ENCODE measurements at places on chromosomes 3 and 15.
A peak's percentile ranks its signal among the peaks of the same experiment; 100 is the strongest.

DNA sequence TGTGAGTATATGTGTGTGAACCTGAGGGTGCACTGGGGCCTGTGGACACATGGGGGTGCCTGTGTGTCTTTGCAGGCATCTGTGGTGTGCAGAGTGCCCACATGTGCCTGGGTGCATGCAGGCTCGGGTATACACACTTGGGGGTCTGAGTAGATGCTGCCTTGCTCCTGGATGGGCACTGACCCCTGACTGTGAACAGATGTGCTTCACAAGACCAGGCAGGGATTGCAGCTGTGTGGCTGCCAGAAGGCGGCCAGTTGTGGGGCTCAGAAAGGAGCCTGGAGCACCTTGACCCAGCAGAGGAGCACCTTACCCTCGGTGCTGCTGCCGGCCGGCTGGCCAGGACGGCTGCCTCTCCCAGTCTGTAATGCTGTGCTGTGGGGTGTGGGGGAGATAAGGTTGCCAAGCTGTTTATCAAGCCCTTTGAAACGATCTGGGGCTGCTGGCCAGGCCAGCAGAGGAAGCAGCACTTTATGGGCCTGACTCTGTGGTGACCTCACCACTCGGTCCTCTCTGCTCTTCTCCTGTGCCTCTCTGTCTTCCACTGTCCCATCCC is 55.5 kb upstream of the MRPS22 start:
- peak; percentile 70 for DNase-seq

DNA sequence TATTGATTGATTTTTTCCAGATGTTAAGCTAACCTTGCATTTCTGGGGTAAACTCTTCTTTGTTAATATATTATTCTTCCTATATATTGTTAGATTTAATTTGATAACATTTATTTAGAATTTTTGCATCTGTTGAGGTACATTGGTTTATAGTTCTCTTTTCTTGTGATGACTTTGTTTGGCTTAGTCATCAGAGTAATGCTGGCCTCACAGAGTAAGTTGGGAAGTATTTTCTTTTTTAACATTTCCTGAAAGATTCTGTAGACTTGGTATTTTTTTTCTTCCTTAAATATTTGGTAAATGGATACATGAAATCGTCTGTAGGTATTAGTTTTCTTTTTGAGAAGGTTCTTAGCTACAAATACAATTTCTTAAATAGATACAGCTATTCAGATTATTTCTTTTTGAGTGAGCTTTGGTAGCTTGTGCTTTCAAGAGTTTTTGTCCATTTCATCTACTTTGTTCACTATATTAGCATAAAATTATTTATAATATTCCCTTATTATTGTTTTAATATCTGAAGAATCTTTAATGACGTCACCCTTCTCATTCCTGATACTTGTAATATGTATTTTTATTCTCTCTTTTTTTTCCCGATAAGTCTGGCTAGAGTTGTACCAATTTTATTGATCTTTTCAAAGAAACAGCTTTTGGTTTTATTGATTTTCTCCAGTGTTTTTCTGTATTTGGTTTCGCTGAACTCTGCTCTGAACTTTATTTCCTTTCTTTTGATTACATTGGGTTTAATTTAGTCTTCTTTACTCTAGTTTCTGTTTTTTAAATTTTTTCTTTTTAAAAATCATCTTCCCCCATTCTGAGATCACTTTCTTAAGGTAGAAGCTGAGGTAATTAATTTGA is 6.5 kb upstream of the HPS3 start:
- no peak for DNase-seq

DNA sequence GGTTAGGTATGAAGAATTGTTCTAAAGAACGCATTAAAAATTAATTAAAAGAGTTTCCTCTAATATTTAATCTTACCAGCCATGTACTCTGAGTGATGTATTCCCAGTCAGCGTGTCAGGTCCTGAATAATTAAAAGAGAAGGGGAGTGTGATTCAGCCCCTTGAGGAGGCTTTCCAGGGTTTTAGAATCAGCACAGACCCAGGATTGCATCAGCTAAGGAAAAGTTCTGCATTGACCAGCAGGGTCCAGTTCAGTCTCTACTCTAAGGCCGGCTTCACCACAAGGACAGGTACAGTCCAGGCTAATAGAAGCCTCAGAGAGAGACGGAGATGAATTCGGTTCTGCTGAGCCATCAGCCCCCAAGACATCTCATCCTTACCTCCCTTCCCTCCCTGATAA is 499.5 kb upstream of the PROK2 start:
- no peak for DNase-seq

- no peak for DNase-seq
These were observed 63.6 kb downstream of the RYR3 start for GRCh38 chr15:33374226-33374914.

DNA sequence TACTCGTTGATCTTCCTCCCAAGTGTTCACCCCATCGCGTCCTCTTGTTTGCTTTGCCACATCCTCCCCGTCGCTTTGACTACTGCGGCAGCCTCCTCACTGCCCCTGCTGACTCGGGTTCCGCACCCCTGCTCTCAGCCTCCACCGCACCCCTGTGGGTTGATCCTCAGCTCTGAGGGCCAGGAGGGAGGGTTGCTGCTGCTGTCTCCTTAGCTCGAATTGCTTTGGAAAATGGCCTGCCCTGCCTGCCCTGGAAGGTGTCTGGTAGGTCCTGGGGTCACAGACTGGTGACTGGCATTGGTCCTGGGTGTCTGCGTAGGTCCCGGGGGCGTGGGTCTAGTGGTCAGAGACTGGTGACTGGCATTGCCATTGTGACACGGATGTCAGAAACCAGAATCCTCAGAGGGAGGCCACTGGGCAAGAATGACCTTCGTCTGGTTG is 9.4 kb downstream of the MUC4 start:
- DNase-seq: peak; percentile 55

DNA sequence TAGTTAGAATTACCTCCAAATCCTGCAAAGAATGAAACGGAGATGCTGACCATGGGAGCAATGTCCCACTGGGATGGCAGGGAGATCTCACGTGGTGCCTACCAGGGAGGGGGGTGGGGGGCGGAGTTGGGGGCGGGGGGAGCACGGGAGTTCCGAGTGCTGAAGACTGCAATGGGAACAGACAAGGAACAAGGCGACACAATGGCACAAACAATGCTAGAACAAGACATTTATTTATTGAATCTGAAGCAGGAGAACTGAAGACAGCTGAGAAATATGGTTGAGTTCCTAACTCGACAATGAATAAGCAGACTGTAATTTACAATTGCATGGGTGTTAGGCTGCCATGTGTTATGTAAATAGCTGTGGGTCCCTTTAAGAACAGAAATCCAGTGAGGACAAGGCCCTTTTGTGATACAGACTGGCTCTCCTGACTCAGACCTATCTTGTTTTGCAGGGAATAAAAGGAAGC is 91.2 kb downstream of the AQP9 start:
- DNase-seq: peak; percentile 70

GRCh38 chr3:173410849-173411248 is 13.3 kb downstream of the NLGN1 start:
- DNase-seq: no peak
